GM23248 (cell line): ENCODE measurements at places on chromosomes 16 and 17. TPM values are rescaled to one million over a fixed set of nuclear protein-coding genes. Genes with fewer than 3 reads are reported as not detected.

The RGS11 gene
- 2.4 and 7.0 TPM in 2 replicates for total RNA-seq

The RNF227 gene
- 4.3 and 15.3 TPM in 2 replicates for total RNA-seq

The CACNG5 gene
- total RNA-seq: not detected in 2 replicates

The FOXF1 gene
- 1.5 and 4.0 TPM in 2 replicates for total RNA-seq

The STAC2 gene
- total RNA-seq: not detected in 2 replicates

The RBFOX1 gene
- not detected in 2 replicates for total RNA-seq

The TP53TG3F gene
- not detected in 2 replicates for total RNA-seq

The PIRT gene
- not detected in 2 replicates for total RNA-seq
